ENCODE measurements at places on chromosomes 16 and 17.

DNA sequence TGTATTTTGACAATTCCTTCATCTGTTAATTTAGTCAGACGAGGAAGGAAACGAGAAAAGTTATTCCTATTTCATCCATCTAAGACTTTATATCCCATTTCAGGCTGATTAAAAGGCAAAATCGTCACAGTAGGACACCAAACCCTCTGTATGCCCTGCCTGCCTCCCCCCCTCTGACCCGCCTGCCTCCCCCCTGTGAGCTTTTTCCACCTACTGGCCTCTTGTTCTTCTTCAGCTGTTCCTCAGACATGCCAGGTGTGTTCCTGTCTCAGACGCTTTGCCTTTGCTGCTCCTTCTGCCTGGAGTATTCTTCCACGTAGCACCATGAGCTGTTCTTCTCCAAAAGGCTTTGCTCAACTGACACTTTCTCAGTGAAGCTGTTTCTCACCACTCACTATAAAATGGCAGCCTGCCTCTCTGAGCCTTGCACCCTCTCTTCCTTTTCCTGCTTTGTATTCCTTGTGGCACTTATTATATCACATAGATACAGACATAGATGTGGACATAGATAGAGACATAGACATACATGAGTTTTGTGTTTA is 723.4 kb downstream of the MAF start:
- no peak for DNase-seq

DNA sequence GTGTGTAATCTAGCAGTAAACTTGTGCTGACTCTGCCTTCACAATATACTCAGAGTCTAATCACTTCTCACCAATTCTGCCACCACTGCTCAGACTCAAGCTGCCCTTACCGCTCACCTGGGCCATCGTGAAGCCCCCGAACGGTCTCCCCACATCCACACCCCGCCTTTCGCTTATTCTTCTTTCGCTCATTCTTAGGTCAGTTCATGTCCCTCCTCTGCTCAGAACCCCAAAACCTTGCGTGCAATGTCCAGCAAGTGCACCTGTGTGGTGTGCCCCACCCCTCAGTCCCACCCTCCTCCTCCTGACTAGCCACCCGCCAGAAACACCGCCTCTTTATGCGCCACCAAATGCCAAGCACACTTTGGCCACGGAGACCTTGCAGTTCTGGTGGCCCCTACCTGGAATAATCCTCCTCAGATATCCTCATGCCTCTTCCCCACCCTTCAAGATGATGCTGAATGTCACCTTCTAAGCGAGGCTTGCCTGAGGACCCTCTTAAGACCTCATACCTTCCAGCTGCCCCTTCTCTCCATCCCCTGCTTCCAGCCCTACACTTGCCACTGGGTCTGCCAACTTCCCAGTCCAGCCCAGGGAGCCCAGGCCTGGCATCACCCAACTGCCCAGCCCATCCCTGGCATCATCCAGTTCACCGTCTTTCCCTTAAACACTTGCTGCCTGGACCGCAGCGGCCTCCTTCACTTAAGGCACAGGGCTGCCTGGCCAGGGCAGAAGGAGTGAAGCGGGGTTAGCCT is 34.3 kb upstream of the RBFOX3 start:
- DNase-seq: no peak

DNA sequence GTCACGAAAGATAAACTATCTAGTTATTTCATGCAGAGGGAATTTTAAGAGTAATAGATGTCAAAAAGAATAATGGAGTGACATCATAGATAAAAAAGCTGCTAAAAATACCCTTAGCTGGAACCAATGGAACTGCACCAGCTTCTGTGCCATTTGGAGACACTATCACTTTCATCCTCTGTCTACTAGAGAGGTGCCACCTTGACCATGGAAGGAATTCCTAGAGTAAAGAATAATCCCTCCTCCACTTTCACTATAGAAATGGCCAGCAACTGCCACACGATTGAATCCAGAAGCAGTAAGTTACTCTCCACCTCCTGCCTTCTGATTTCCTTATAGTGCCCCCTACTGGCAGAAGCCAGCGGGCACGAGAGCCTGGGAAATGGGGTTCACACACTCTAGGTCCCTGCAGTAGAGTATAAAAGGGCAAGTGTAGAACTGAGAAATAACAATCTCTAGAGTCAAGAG is 2.8 kb upstream of the ALDH3A2 start:
- DNase-seq: peak; percentile 59

- DNase-seq: no peak
Observed at GRCh38 chr17:47684025-47684424, 9.9 kb upstream of the TBKBP1 start.

GRCh38 chr17:81298325-81298990 is 3.4 kb upstream of the SLC38A10 start:
- no peak for DNase-seq

DNA sequence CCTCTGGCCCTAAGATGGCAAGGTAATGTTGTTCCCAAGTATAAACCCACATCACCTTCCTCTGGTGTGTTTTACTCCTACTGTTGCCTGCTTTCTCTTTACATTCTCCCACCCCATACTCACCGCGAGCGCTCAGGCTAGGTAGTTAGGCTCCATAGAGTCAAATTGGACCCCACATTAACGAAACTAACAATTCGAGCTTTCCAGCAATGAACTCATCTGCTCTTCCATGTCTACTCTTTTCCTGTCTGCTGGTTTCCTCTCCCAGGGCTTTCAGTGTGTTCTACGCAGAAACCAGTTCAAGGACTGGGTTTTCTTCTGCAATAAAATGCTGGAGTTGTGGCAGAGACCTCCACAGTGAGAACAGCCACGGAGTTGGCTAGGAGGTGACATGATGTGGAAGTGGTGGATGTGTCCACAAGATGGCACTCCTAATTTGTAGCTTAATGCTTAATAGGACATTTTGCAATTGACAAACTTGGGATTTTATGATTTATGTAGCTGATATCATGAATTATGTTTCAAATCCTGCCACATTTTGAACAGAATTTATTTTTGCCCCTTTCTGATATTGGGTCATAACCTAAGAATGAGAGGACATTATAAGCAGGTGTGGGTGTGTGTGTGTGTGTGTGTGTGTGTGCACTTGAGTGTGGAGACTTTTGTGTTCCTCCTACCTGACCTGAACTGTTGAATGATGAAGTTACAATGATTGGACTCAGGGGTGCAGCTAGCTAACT is 2.2 kb upstream of the UQCRC2 start:
- no peak for DNase-seq

DNA sequence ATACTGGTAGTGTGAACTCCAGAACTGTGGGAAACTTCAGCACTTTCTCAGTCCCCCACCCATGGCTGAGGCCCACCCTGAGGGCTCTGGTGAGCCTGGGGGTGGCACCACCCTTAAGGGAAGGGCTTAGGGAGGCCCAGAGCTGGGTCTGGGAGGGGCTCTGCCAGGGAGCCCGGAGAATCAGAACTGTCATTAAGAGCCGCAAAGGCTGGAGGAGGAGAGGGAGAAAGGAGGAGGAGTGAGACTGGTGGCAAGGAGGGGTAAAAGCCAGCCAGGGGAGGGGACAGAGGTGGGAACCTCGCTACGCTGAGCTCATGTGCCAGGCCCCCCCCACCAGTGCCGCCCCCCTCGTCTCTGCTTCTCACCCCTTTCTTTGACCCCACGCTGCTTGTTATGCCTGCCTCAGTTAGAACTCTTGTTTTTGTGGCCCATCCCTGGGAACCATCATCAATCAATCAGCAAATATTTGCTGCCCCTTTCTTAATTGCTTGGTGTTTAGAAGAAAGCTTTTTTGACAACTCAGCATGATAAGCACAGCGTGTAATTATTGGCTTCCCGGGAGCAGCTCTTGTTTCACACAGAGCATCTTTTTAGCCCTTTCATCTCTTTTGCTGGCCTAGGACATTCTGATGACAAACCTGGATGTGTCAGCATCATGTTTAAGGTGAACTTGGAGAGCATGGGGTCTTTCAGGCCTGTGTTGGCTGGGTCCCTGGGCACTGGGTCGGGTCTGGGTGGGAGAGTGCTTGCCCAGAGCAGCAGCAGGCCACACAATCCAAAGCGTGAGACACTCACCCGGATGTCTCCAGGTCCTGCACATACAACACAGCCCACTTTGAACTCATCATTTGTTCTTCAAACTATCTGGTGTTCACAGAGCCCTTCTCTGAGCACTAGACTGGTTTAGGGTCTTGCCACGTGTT is 77.7 kb downstream of the NETO2 start:
- DNase-seq: no peak

DNA sequence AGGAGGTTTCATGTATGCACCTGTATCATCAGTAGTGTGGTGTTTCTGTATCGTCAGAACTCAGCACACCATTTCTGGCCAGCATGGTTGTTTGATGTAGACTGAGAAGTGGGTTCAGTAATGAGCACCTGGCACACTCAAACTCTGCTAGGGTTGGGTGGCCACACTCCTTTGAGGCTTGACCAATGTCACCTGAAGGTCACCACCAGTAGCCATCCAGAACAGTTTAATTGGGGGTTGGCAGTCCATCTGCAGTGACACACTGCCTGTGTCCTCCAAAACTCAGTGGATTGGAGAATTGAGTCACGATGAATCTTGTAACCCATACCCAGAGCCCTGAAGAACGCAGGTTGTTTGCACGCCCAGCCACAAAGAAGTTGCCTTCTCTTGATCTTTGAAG is 86.8 kb upstream of the HSBP1 start:
- DNase-seq: no peak

- no peak for DNase-seq
Observed at GRCh38 chr17:56910509-56911235, 3.2 kb downstream of the TRIM25 start.

- DNase-seq: no peak
Observed at GRCh38 chr17:4023220-4023619, 59.0 kb upstream of the ATP2A3 start.

DNA sequence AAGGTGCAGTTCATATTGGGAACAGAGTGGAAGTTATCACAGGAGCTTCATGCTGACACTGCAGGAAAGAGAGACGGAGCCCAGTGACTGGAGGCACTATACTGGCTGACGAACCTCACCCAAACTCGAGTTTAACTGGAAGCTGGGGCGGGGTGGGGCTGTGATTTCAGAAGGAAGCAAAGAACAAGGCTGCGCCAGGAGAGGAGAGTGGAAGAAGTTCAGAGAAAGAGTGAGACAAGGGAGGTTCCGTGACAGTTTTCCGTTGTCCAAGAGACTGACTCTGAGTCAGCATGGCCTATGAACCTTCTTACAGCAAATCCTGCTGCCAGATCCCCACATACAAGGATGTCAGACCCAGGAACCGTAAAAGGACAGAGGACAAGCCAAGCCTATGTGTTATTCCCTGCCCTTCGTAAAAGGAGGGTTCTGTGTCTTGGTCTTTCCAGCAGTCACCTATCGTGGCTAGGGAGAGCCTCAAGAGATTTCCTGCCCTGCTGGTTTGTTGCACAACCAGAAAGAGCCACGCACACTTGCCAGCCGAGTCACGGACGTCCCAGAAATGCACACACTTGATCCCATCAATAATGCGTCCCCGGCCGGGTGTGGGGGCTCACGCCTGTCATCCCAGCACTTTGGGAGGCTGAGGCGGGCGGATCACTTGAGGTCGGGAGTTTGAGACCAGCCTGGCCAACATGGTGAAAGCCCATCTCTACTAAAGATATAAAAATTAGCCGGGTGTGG is 5.1 kb downstream of the PITPNA start:
- no peak for DNase-seq
